ENCODE measurements at places on chromosomes 7 and 10. TPM values are rescaled to one million over a fixed set of nuclear protein-coding genes. Genes with fewer than 3 reads are reported as not detected.

Gene TRIM74
- total RNA-seq = not detected

Gene ANKRD61
- total RNA-seq = 0.23 TPM

Gene SFXN2
- 2.2 TPM for total RNA-seq

Gene OPN1SW
- 2.1 TPM for total RNA-seq

Gene MMD2
- total RNA-seq = not detected

Gene DDX21
- 96.7 TPM for total RNA-seq

Gene THSD7A
- under 0.01 TPM for total RNA-seq

Gene RAPGEF5
- 0.06 TPM for total RNA-seq

DNA sequence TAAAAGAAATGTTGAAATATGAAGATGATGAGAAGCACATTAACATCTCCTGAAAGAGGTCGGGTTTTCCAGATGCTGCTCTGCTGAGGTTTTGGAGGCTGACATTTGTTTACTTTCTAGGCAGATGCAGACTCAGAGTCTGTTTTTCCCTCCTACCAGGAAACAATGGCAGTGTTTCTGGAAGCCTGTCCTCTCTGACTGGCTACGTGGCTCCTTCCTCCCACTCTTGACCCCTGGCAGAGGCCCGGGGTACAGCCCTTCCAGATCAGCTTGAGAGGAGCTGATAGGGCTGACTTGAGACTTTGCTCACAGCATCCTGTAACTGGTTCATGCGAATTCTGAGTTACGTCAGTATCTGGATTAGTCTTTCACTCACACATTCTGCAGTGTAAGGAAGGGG lies 41.1 kb upstream of the IL15RA start:
- no peak for DNase-seq

DNA sequence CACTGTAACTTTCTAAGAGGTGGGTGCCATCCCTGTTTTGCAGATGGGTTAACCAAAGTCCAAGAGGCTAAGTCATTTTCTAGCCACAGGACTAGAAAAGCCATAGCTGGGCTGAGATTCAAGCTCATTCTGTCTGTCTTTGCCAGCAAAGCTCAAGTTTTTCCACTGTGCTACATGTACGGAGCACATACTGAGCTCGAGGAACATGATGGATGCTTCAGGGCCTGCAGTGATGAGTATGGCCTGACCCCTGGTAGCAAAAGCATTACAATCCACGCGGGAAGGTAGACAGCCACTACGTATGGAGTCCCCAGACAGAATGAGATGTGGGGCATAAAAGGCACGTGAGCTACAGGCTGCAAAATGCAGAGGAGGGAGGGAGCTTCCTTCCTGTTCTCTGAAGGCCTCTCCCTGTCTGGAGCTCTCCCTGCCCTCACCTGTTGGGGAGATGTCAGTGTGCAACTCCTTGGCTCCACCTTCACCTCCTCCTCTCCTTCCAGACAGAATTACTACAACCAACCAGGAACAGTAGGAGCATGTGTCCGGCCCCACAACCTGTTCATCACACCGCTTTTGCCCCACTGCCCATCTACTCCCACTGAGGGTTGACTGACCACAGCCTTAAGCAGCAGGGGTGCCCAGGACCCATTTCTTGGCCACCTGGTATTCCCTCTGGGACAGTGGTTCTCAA lies 16.4 kb downstream of the ITPRIP start:
- no peak for DNase-seq

DNA sequence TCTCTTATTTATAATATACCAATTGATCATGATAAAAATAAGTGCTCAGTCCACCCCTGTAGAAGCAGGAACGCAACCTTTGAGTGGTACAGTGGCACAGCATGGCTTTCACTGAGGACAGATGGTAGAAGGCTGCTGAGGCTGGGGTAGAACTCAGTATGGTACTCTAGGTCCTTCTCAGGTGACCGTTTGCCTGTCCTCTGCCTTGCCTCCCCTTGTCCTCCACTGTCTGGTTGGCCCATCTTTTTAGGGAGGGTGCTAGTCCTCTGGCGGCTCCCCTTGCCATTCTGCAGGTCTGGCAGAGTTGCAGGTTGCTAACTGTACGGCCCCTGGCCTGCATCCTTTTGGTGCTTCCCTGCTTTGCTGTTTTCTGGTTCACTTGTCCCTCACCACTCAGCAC lies 27.3 kb downstream of the SLC18A2 start:
- no peak for DNase-seq

- peak; percentile 13 for DNase-seq
These were observed 186.4 kb downstream of the KIF20B start for GRCh38 chr10:89887830-89888229.

DNA sequence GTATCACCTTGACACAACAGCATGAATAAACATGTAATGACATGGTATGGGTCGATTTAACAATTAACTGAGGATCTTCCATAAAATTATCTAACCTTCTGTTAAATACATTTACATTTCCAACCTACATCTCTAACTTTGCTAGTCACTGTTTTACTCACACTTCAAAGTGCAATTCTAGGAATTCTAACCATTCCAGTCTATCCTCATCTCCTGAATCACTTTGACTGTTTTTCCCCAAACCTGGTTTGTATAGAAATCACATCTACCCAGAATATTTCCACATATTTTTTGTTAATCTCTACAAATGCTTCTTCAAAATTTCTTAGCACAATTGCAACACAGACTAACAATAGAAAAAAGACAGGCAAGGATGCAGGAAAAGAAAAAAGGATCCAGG lies 6.2 kb downstream of the ABI1 start:
- no peak for DNase-seq

DNA sequence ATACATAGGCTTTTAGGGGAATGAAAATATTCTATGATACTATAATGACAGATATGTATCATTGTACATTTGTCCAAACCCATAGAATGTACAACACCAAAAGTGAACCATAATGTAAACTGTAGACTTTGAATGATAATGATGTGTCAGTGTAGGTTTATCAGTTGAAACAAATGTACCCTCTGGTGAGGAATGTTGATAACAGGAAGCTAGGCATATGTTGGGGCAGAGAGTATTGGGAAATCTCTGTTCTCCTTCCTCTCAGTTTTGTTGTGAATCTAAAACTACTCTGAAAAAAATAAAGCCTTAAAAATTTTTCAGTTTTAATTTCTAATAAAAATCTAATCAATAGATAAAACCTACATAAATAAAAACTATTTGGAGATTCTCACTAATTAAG lies 36.9 kb downstream of the C1GALT1 start:
- peak; percentile 32 for DNase-seq

DNA sequence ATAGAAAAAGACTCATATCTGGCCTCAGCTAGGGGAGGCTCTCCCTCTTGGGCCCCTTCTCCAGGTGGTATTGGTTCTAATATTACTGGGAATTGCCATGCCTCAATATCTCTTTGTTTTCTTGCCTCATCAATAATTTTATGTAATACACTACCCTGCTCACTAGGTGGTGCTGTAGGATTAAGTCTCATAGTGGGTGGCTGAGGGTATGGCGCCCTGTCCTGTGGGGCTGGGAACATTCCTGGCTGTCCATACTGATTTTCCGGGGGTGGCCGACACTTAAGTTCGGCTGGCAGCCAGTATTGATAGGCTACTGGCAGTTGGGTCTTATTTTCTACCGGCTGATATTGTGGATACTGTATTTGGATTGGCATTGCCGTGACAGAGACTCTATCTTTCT lies 9.0 kb upstream of the TAS2R3 start:
- DNase-seq = peak; percentile 48

GRCh38 chr10:54880996-54881395 lies 80.0 kb upstream of the PCDH15 start:
- no peak for DNase-seq

DNA sequence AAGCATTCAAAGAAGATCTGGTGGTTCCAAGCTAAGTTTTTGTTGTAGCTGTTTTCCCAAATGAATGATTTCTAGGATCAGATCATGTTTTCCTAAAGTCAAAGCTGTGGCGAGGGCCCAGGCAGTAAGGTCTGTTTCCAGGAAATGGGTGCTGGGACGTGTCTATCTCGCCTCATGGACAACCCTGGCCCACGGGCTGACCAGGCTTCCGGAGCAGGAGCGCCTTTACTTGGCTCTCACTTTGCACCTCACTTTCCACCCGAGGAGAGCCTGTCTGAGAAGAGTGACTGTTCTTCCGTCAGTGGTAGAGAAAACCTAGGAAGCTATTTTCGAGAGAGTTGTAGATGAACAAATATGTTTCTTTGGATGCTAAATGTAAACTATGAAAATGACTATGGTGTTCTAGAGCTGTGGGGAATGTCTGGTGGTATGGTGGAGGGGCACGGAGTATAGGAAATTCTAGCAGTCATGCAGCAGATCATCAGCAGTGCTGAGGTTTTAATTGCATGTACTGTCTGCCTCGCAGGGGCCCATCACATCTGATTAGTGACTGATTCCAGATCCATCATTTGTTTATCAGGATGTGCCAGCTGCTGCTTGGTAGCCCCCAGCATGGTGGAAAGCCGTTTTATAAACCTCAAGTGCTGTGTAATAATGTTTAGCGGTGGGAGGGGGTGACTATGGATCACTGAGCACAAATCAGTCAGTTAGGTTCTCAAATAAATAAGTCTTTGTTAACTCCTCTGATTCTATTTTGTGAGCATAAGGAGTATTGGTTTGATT lies 66.6 kb downstream of the VWC2 start:
- no peak for DNase-seq

DNA sequence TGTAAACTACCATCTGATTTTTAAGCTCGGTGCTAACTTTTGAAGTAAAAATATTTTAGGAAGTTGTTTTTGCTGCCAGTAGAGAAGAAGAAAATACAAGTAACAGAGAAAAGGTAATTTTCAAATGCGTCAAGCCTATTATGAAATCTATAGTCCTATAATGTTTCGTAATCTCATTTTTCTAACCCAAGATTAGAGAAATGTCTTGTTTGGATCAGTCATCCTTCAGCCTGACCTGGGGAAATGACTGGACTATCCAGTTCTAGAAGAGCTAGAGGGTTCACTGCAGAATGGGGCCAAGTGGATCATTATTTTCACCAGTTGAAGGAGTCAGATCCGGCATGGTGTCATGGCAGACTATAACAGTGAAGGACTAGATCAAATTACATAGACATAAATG lies 62.7 kb upstream of the FGL2 start:
- no peak for DNase-seq

- peak; percentile 39 for DNase-seq
These were observed 815 bp downstream of the CCSER2 start for GRCh38 chr10:84329196-84329611.

- DNase-seq = no peak
These were observed 46.5 kb upstream of the PTN start for GRCh38 chr7:137390076-137390475.

GRCh38 chr7:10888861-10889260 lies 84.8 kb upstream of the PHF14 start:
- DNase-seq = no peak
